Activated B cell treated with CpG ODN at 0.5 μM for 24 hours (primary cell): ENCODE measurements at places on chromosomes 12 and 14. TPM values are rescaled to one million over a fixed set of nuclear protein-coding genes. Genes with fewer than 3 reads are reported as not detected.

GRCh38 chr14:70289138-70289537, 70.3 kb downstream of the COX16 start:
- H3K27ac ChIP-seq = no peak overlapping the region
- no peak for DNase-seq
- H3K4me3 ChIP-seq = peak overlapping the region; percentile 48
- H3K27me3 ChIP-seq = peaks cover 10% of the 10 kb centered on the region
- no peaks in the 10 kb centered on the region for H3K36me3 ChIP-seq

DNA sequence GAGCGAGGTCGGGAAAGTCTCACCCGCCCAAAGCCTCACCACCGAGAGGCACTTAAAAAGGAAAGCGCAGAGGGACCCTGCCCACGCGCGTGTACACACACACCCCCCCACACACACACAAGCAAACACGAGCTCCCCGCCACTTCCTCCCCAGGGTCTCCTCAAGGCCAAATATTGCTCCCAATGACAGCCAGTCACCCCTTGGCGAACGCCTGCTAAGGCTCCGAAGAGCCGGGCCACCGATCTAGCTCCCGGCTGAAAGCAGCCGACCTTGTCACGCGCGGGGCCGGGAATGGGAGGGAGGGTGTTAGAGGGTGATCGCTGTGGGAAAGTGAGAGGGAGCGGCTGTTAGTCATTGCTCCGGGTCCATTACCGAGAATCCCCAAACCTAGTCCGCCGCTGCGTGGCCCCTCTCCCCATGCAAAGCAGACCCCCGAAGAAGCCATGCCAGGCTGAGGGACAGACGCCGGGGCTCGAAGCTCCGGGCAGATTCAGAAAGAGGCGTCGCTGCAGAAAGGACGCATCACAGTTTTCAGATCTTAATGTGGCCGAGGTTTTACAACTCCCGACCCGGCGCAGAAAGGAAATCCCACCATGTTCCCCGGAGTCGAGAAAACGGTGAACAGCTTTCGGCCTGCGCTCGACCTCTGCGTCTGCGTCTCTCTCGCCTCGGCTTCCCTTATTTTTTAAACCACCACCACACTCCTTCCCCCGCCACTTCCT, 2.6 kb downstream of the BMP4 start:
- H3K27ac ChIP-seq = no peak overlapping the region
- H3K4me3 ChIP-seq = peak overlapping the region; percentile 81
- H3K36me3 ChIP-seq = no peaks in the 10 kb centered on the region
- peaks cover 34% of the 10 kb centered on the region for H3K4me1 ChIP-seq
- peaks cover 81% of the 10 kb centered on the region for H3K27me3 ChIP-seq
- no peak for DNase-seq

DNA sequence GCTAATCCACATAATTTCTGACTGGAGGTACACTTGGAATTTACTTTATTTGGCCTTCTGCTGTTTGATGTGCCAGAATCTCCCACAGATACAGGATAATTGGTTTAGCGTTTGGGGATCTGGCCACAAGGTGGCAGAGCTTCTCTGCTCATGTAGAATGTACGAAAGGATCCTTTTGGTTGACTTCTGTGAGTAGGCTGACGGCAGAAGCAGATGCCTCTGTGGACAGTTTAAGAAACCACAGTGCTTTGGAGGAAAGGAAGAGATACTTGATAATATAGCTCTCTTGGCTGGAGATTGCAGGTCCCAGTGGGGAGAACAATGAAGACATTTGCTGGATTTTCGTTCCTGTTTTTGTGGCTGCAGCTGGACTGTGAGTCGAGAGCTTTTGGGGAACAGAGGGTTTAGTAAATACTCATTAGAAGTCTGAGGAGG, 75.3 kb upstream of the OR4E1 start:
- peaks cover 9% of the 10 kb centered on the region for H3K27me3 ChIP-seq
- H3K4me1 ChIP-seq = no peaks in the 10 kb centered on the region
- no peak overlapping the region for H3K27ac ChIP-seq
- DNase-seq = no peak

GRCh38 chr12:76649099-76649498, 89.5 kb upstream of the OSBPL8 start:
- no peaks in the 10 kb centered on the region for H3K4me1 ChIP-seq
- no peaks in the 10 kb centered on the region for H3K27me3 ChIP-seq
- no peaks in the 10 kb centered on the region for H3K36me3 ChIP-seq

- no peak overlapping the region for H3K27ac ChIP-seq
- DNase-seq = no peak
- peaks cover 2% of the 10 kb centered on the region for H3K27me3 ChIP-seq
- no peak overlapping the region for H3K4me3 ChIP-seq
- peaks cover 1% of the 10 kb centered on the region for H3K4me1 ChIP-seq
- no peaks in the 10 kb centered on the region for H3K36me3 ChIP-seq
Measured at GRCh38 chr12:87848248-87848868, 180.8 kb downstream of the C12orf50 start.

DNA sequence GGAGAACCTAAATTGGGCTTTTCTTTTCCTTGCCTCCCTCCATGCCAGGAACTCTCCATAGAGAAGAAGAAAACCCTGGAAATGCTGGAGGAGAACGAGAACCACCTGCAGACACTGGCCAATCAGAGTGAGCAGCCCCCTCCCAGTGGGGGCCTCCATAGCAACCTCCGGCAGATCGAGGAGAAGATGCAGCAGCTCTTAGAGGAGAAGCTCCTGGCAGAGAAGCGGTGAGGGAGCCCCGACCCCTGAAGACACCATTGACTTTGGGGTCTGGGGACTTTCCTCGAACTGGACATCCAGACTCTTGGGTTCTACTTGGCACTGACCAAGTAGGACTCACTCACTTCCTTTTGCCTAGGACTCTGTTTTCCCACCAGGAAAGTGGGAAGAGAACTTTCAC, 41.4 kb downstream of the PLEKHD1 start:
- H3K27ac ChIP-seq = no peak overlapping the region
- H3K4me1 ChIP-seq = no peaks in the 10 kb centered on the region
- peaks cover 10% of the 10 kb centered on the region for H3K27me3 ChIP-seq
- H3K4me3 ChIP-seq = no peak overlapping the region

DNA sequence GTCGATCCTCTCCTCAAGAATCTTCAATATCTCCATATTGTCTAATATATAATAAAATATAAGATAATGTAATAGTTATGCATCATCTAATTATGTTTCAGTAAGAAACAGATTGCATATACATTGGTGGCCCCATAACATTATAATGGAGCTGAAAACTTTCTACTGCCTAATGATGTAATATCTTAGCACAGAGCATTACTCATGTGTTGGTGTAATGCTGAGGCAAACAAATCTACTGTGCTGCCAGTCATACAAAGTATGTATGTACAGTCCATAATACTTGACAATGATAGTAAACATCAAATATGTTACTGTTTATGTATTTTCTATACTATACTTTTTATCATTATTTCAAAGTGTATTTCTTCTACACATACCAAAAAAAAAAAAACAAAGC, 128.7 kb downstream of the CPNE8 start:
- H3K4me1 ChIP-seq = peaks cover 8% of the 10 kb centered on the region
- no peak for DNase-seq
- no peak overlapping the region for H3K4me3 ChIP-seq
- no peaks in the 10 kb centered on the region for H3K36me3 ChIP-seq
- no peak overlapping the region for H3K27ac ChIP-seq

DNA sequence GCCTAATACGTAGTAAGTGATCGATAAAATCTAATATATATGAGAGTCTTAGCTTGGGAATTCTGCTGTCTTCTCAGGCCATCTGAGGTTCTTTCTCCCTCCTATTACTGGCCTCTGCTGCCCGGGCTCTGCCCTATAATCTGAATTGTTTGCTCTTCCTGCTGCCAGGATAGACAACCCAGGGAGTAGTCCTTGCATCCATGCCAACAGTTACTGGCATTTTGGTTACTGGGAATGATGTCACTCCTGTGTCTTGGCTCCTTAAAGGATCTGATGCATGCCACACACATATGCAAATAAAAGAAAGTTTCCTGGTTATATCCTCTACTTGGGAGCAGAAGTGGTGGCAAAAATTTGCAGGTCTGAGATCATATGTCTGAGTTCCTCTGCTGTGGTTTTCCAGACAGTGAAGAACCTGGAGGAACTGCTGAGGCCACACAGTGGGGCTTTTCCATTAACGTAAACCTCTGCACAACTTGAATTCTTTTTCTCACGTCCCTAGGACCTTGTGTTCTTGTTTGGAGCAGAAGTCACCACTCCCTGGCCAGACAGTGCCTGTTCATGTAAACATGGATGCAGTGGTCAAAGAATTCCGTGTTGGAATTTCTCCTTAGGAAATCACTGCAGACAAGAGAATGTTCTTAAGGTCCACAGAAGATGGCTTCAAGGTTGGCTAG, 320.6 kb upstream of the TBX3 start:
- H3K4me1 ChIP-seq = peaks cover 2% of the 10 kb centered on the region
- no peak for DNase-seq
- H3K27ac ChIP-seq = no peak overlapping the region
- H3K27me3 ChIP-seq = peaks cover 3% of the 10 kb centered on the region
- H3K4me3 ChIP-seq = no peak overlapping the region
- no peaks in the 10 kb centered on the region for H3K36me3 ChIP-seq

- no peaks in the 10 kb centered on the region for H3K4me1 ChIP-seq
- no peak overlapping the region for H3K4me3 ChIP-seq
- peaks cover 74% of the 10 kb centered on the region for H3K36me3 ChIP-seq
- no peaks in the 10 kb centered on the region for H3K27me3 ChIP-seq
- DNase-seq = no peak
Measured at GRCh38 chr12:109583733-109584132, 10.1 kb downstream of the MVK start.

DNA sequence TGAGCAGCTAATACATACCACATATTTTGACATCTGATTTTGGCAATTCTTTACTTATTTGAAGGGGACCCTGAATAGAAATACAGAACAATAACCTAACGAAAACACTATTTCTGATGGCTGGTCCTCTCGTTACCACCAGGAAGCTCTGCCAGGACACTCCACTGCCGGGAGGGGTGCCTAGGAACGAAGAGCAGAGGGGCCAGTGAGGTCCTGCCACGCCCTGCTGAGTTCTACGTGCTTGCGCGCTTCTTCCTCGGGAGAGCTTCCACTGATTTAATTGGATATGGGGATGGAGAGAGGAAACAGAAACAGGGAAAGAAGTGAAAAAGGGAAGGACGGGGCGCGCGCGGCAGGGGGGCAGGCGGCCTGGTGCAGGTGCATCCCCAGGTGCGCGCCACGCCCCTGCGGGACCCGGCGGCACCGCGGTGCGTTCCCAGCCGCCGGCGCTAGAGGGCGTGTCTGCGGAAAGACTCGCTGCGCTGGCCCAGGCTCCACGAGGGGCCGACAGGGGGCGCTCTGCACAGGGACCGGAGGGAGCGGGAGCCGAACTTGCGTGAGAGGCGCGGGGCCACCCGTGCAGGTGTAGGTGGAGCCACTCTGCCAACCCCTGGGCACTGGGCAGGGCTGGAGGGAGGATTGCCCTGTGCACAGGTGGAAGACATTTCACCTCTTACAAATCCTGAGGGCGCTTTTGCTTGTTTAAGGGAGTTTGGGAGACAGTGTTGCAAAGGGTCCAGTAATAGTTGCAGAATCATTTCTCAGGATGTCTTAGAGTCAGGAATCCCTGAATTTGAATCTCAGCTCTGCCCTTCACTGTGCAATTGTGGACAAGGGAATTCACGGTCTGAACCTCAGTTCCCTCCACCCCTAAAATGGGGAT, 986.3 kb upstream of the TMEM132C start:
- H3K27ac ChIP-seq = no peak overlapping the region
- H3K4me3 ChIP-seq = no peak overlapping the region
- no peaks in the 10 kb centered on the region for H3K27me3 ChIP-seq
- H3K36me3 ChIP-seq = no peaks in the 10 kb centered on the region
- no peaks in the 10 kb centered on the region for H3K4me1 ChIP-seq

- H3K4me3 ChIP-seq = no peak overlapping the region
- peaks cover 47% of the 10 kb centered on the region for H3K4me1 ChIP-seq
- H3K27me3 ChIP-seq = no peaks in the 10 kb centered on the region
- peaks cover 4% of the 10 kb centered on the region for H3K36me3 ChIP-seq
- H3K27ac ChIP-seq = peak overlapping the region; percentile 57
Measured at GRCh38 chr14:91035855-91036254, 24.6 kb downstream of the RPS6KA5 start.

- peaks cover 37% of the 10 kb centered on the region for H3K4me1 ChIP-seq
- H3K36me3 ChIP-seq = no peaks in the 10 kb centered on the region
- DNase-seq = no peak
- no peak overlapping the region for H3K4me3 ChIP-seq
- H3K27ac ChIP-seq = no peak overlapping the region
Measured at GRCh38 chr14:95311752-95312151, 8.0 kb downstream of the CLMN start.

- H3K27me3 ChIP-seq = no peaks in the 10 kb centered on the region
- H3K36me3 ChIP-seq = no peaks in the 10 kb centered on the region
- H3K27ac ChIP-seq = no peak overlapping the region
- peaks cover 19% of the 10 kb centered on the region for H3K4me1 ChIP-seq
- peak overlapping the region; percentile 44 for H3K4me3 ChIP-seq
Measured at GRCh38 chr14:100223332-100224201, 15.4 kb upstream of the YY1 start.

DNA sequence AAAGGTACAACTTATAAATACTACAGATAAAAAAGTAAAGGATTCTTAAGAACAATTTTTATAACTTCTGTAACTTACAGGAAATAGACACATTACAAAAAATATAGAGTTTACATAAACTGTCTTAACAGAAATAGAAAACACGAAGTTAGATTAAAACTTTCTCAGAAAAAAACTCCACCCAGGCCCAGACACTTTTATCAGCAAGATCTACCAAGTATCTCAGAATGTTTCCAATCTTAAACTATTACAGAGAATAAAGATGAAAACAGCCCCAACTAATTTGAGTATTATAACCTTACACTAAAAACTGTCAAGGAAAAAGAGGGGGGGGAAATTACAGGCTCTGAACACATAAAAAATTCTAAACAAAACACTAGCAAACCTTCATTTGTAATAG, 8.2 kb downstream of the ZFC3H1 start:
- H3K27me3 ChIP-seq = no peaks in the 10 kb centered on the region
- no peak for DNase-seq
- no peak overlapping the region for H3K27ac ChIP-seq
- H3K36me3 ChIP-seq = peaks cover 32% of the 10 kb centered on the region
- no peak overlapping the region for H3K4me3 ChIP-seq
- H3K4me1 ChIP-seq = peaks cover 39% of the 10 kb centered on the region

GRCh38 chr14:52683985-52684520, 11.3 kb downstream of the ERO1A start:
- peaks cover 28% of the 10 kb centered on the region for H3K4me1 ChIP-seq
- H3K4me3 ChIP-seq = no peak overlapping the region
- DNase-seq = no peak
- no peak overlapping the region for H3K27ac ChIP-seq
- H3K36me3 ChIP-seq = peaks cover 8% of the 10 kb centered on the region

DNA sequence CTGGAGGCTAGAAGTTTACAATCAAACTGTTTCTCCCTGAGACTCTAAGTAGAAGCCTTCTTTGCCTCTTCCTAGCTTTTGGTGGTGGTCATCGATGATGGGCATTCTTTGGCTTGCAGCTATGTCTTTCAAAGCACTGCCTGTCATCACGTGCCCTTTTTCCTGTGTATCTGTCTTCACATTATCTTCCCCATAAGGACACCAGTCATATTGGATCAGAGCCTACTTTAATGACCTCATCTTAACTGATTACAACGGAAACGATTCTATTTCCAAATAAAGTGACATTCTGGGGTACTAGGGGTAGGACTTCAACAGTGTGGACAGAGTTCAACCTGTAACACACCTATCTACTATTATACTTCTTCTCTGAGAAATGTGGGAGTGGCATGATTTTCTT, 31.1 kb upstream of the IFNG-AS1 start:
- no peaks in the 10 kb centered on the region for H3K36me3 ChIP-seq
- no peak overlapping the region for H3K4me3 ChIP-seq
- no peak overlapping the region for H3K27ac ChIP-seq
- no peaks in the 10 kb centered on the region for H3K27me3 ChIP-seq
- no peak for DNase-seq

SMIM41 gene
- 0.24 TPM in 1 of 2 replicates, not detected in the other for total RNA-seq

SMOC1 gene
- not detected in 2 replicates for total RNA-seq

FAM90A1 gene
- not detected in 2 replicates for total RNA-seq

MOK gene
- total RNA-seq = 1.8 and 3.1 TPM in 2 replicates

INHBE gene
- 0.07 and 0.29 TPM in 2 replicates for total RNA-seq
